CD4-positive, alpha-beta T cell treated with Interleukin-17A for 4 hours (primary cell): ENCODE measurements at places on chromosomes 5 and 9.

GRCh38 chr9:84703793-84704192 lies 34.3 kb downstream of the NTRK2 start:
- DNase-seq = no peak

GRCh38 chr5:112996830-112997374 lies 20.3 kb downstream of the DCP2 start:
- no peak for DNase-seq

DNA sequence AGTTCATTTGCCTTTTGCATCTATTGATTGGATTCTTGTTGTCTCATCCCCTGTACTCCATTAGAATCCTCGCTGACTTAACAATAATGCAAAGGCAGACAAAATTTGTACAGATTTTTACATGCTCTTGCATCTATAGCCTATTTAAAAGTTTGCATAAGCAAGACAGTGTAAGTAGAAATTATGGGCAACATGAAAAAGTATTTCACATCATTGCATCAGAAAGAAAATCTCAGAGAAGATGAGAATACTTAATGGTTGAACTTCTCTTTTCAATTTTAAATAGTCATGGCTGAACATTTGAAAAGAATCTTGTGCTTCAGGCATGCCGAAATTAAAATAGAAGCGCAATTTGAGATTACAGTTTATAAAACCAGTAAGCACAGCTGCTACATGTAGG lies 226.4 kb downstream of the EFNA5 start:
- DNase-seq = no peak

DNA sequence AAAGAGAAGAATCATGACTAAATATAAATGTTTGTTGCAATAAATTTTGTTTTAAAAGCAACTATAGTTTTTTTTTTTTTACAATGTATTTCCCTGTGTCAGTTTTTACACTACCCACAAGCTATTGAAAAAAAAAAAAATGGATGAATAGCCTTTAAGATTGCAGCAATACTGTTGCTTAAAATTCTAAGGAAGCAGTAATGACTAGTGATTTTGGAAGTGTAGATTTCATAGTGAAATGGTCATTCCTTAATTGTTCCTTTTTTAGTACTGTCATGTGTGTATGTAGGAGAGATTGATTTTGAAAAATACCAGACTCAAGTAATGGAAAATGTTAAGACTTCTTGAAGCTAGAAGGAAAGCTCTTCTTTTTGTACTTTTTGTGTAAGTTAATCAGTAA lies 53.1 kb downstream of the NDUFS4 start:
- DNase-seq = no peak

GRCh38 chr5:154962494-154962893 lies 21.6 kb downstream of the MRPL22 start:
- no peak for DNase-seq

- no peak for DNase-seq
These were observed 6.1 kb downstream of the SAR1B start for GRCh38 chr5:134626369-134627014.

DNA sequence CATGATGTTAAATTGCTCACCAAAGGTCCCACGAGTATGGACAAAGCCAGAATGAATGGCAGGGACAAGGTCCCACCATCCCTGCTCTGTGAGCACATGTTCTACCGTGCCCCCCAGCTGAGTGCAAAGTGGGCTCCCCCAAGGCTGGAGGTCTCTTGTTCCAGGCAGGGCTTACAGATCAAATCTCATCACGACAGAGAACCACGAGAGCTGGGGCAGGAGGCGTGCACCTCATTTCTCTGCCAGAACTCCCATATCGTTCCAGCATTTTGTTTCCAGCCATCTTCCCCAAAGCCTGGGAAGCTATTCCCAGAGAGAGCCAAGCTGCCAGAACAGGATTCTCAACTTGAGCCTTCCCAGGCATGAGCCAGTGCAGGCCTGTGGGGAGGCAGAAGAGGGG lies 108.5 kb downstream of the ZNF354C start:
- no peak for DNase-seq

DNA sequence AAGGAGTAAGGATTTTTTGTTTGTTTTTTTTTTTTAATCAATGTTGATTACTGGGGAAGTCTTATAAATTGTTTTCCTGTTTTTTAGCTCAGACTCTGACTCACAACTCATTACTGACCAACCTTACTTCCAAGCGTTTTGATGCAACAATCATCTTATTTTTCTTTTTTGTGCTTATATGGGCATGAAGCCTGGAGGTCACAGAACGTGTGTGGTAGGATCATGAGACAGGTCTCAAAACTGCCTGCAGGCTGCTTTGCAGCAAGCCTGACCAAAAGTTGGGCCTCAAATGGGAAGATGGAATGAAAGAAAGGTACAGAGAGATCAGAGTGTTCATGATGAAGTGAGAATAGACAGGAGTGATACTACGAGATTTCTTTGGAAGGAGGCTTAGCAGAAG lies 38.5 kb downstream of the SNCAIP start:
- no peak for DNase-seq

GRCh38 chr9:4096121-4096520 lies 203.7 kb downstream of the GLIS3 start:
- no peak for DNase-seq
